ENCODE measurements at places on chromosomes 3 and 15.

DNA sequence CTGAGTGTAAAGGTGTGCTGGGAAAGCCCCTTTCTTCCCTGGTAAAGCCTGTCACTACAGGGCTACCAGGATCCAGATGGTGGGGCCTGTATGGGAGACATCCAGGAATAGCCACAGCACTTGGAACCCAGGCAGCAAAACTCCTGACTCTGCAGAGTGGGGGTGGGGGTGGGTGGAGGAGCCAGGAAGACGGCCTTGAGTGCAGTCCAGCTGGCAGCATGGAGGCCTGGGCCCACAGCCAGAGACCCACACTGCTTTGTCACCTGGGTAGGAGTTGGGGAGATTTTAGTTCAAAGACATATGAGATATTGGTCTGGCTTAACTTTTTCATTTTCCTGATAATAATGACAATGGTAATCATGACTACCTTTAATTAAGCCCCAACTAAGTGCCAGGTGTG lies 116.7 kb upstream of the MRPS22 start:
- no peak for DNase-seq

- DNase-seq: no peak
Observed at GRCh38 chr15:68252925-68253534, 23.5 kb upstream of the CLN6 start.

GRCh38 chr3:151838574-151839312 lies 24.8 kb downstream of the AADAC start:
- peak; percentile 32 for DNase-seq

- no peak for DNase-seq
Observed at GRCh38 chr15:40582726-40583246, 11.3 kb upstream of the KNL1 start.

- DNase-seq: no peak
Observed at GRCh38 chr3:14450506-14450905, 48.1 kb downstream of the SLC6A6 start.

DNA sequence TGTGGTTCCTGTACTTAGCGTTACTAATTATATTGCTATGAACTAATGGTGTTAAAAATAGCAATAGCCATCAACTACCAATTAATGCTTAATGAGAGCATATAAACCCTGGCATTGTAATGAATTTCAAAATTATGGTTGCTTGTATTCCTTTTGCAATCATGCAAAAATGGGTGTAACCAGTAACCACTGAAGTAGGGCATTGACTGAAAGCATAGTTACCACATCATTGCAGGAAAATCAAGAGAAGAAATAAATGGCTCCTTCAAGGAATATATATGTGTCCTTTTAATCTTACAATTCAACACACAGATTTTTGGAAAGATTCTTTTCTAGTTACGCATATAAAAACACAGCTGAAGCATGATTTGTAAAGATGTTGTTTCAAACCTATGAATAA lies 328.3 kb upstream of the AGTR1 start:
- DNase-seq: no peak

DNA sequence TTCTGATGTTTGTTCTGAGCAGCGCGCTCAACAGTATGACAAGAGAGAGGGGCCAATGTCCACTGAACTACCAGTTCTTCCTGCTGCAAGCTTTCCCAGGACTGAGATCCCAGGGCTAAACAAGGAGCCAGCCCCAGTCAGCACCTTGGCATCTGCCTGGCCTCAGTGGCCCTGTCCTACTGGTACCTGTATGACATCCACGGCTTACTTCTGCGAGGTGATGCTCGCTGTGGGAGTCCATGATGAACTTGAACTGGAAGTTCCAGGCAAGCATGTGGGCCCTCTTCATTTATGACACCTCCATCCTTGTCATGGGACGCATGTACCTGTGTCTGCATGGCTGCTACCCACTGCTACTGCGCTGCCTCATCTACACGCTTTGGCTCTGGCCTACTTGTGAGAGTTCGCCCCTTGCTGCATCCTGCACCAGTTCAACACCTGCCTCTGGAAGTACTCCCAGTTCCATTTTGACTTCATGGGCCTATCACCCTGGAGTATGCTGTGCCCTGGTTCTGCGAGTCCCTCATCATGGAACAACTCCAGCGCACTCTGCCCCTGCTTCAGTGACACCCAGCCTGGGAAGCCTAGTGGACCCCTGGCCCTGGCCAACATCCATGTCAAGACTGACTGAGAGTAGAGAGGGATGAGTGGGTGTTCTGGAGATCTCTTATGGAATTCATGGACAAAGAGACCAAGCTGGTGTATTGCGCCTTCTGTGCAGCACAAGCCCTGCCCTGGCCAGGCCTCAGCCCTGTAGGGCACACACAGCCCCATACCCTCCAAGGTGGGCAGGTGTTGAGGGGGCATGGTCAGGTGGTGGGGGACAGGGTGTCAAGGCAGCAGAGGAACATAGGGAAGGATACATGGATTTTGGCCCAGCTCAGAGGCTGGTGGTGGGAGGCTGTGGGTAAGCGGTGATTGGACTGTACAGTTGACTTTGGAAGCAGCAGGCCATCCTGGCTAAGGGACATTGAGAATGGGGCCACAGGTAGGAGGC lies 246.8 kb downstream of the NLGN1 start:
- DNase-seq: no peak

- no peak for DNase-seq
Observed at GRCh38 chr3:23002151-23002550, 201.0 kb upstream of the UBE2E2 start.

- no peak for DNase-seq
Observed at GRCh38 chr15:28184166-28184565, 85.1 kb upstream of the OCA2 start.

DNA sequence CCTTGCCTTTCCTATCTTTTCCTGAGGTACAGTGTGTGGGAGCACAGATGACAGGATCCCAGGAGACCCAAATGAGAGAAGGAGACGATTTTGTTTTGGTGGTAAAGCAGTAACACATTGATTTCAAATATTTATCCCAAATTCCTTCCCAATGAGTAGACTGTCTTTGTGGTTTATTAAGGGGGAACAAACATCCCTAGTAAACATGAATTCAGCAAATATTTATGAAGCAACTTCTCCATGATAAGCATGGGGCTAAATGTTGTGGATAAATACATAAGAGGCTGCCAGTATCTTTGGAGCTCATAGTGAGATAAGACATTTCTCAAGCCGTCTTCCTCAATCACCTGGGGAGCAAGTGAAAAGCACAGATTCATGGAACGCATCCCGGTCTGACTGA lies 460.8 kb upstream of the CFAP20DC start:
- no peak for DNase-seq

- DNase-seq: no peak
Observed at GRCh38 chr3:95459706-95460105, 1354.7 kb upstream of the EPHA6 start.

GRCh38 chr15:88389120-88389519 lies 78.1 kb downstream of the MRPL46 start:
- DNase-seq: no peak

DNA sequence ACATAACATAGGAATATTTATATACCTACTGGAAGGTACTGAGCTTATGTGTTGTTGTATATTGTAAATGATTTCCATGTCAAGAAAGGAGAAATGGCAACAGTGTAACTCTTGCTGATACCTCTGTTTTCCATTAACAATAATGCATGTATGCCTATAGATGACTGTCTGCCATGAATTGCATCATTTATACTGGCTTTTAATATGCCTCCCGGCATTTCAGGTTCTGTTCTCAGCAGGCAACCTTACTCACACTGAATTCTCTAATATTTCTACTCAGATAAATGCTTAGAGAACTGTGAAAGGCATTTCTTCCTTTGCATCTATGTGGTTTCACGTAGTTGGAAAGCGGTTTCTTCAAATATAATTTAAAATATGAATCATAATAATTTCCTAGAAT lies 41.8 kb downstream of the LEKR1 start:
- no peak for DNase-seq

DNA sequence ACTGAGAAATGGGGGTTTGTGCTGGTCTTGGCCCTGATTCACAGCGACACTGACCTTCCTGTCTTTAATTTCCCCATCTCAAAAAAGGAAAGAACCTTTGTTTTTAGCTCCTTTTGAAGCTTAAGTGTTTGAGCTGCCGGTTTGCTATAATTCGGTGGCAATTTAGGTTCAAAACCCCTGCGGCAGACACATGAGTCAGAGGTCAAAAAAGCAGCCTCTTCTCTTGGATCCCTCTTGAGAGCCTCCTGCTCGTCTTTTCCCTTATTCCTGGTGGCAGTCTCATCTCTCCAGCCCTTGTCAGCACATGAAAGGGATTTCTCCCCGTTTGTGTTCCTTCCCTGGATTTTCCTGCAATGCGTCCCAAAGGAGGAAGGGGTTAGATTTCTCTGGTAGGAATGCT lies 64.5 kb downstream of the GRIP2 start:
- no peak for DNase-seq

GRCh38 chr15:80494756-80495155 lies 90.6 kb downstream of the ARNT2 start:
- DNase-seq: no peak

DNA sequence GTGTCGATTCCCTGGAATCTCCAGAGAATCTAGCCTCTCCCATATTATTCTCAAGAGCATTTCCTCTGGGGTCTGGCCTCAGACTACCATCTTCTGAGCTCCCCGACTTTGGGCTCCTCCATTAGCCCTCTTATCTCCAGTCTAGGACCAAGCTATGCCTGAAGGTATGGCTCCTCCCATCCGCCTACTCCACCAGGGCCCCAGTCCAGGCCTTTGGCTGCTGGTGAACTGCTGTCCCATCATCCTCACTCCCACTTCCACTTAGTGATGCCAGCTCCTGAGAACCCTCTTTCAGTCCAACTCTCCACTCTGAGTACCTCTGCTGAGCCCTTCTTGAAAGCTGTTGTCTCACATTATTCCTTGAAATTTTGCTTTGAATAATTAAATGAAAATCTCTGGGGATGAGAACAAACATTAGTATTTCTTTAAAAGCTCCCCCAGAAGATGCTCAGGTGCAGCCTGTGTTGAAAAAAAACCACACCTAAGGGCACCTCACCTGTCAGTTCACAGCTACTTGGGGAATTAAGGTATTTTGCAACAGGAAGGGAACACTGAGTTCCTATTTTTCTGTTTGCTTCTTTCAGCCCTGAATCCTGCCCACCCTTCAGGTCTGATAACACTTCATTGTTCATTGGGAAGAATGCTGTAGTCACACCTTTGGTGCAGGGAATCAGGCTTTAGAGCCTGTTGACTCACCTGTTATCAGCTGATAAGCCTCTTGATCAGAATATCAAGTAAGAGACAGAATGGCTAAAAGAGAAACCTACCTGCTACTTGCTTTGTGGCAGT lies 9.5 kb downstream of the CLDN18 start:
- DNase-seq: no peak
